ENCODE measurements at places on chromosomes 7 and 10.

DNA sequence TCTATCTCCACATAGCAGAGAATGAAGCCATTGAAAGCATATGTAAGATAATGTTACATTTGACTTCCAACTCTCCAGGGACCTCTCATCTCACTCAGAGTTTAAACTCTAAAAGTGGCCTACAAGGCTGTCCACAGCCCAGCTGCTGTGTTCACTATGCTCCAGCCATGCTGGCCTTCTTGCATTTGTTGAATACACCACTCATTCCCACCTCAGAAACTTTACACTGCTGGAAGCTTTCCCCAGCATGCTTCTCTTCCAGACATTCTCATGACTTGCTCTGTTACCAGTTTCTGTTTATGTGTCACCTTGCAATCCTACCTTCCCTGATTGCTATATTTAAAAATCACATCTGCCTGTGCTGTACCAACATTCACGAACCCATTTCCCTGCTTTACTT is 167.2 kb downstream of the WNT2 start:
- DNase-seq = no peak

GRCh38 chr7:142960955-142961512 is 1.1 kb downstream of the KEL start:
- DNase-seq = no peak

- no peak for DNase-seq
Observed at GRCh38 chr7:21550821-21551531, 8.1 kb downstream of the DNAH11 start.

- DNase-seq = peak; percentile 22
Observed at GRCh38 chr7:135672560-135673359, 10.4 kb downstream of the STMP1 start.

DNA sequence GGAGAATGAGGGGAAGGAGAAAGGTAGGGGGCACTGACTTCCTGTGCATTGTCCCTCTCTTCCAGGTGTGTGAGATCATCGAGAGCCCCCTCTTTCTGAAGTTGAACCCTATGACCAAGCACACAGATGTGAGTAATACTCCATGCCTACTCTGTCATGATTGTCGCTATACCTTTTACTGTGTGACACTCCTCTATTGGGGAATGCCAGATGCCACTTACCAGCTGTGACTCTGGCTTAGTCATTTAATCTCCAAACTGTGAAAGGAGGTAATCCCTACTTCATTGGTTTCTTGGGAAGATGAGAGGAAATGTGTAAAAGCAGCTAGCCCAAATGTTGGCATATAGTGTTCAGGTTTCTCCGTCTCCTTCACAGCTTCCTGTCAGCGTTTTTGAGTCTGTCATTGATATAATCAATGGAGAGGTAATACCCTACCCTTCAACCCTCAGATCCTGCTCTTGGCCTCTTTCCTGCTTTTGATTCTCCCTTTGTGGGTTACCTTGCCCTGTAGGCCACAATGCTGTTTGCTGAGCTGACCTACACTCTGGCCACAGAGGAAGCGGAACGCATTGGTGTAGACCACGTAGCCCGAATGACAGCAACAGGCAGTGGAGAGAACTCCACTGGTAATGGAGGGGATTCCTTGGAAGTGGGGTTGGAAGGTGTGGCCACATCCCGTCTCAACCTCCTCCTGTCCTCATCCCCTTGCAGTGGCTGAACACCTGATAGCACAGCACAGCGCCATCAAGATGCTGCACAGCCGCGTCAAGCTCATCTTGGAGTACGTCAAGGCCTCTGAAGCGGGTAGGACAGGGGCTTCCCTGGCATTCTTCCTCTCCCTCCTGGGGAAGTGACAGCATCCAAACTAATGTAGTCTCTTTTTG is 2.0 kb downstream of the COPS6 start:
- no peak for DNase-seq

- DNase-seq = no peak
Observed at GRCh38 chr10:121368347-121369025, 229.8 kb downstream of the FGFR2 start.

GRCh38 chr10:100774876-100775275 is 29.5 kb downstream of the PAX2 start:
- DNase-seq = no peak

DNA sequence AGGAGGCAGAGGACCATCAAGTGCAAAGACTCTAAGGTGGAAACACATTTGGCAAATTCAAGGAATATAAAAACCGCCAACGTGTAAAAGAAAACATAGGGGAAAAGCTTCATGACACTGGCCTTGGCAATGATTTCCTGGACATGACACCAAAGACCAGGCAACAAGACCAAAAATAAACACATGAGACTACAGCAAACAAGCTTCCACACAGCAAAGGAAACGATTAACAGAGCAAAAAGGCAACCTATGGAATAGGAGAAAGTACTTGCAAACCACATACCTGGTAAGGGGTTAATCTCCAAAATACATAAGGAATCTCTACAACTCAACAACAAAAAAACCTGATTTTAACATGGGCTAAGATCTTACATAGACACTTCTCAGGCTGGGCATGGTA is 3.5 kb downstream of the GSTO1 start:
- no peak for DNase-seq

- no peak for DNase-seq
Observed at GRCh38 chr10:2279711-2280110, 542.4 kb upstream of the ADARB2 start.

GRCh38 chr7:32518534-32519140 is 23.3 kb downstream of the AVL9 start:
- DNase-seq = no peak

- no peak for DNase-seq
Observed at GRCh38 chr7:87447116-87447635, 28.3 kb downstream of the ABCB4 start.

Measured in CD4-positive, alpha-beta T cell treated with Interleukin-17A for 1 hour (primary cell).